SHP77 treated with DMSO at 0.1 percent for 48 hours (cell line): ENCODE measurements at places on chromosomes 4 and X.

GRCh38 chrX:70916754-70917153, 8.2 kb upstream of the TEX11 start:
- DNase-seq, result no peak

GRCh38 chr4:133003169-133003568, 145.9 kb upstream of the PCDH10 start:
- DNase-seq, result no peak

- DNase-seq, result no peak
Measured at GRCh38 chr4:62018537-62018936, 818.4 kb downstream of the ADGRL3 start.

DNA sequence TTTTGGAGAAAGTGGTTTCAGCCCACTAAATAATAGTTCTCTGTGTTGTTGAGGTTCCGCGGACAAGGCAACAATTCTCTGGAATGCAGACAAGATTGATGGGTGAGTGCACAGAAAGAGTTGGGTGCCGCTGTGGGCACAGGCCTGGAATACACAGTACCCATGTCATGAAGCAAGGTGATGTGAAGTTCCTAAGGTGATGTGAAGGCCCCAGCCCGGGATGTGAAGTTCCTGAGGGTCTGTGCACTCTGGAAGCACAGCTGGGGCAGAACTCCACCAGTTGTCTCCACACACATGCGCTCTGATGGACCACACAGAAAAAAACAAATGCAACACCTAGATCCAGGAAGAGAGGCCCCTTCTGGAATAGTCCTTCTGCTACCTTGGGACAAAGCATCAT, 86.6 kb upstream of the BMPR1B start:
- DNase-seq, result no peak

DNA sequence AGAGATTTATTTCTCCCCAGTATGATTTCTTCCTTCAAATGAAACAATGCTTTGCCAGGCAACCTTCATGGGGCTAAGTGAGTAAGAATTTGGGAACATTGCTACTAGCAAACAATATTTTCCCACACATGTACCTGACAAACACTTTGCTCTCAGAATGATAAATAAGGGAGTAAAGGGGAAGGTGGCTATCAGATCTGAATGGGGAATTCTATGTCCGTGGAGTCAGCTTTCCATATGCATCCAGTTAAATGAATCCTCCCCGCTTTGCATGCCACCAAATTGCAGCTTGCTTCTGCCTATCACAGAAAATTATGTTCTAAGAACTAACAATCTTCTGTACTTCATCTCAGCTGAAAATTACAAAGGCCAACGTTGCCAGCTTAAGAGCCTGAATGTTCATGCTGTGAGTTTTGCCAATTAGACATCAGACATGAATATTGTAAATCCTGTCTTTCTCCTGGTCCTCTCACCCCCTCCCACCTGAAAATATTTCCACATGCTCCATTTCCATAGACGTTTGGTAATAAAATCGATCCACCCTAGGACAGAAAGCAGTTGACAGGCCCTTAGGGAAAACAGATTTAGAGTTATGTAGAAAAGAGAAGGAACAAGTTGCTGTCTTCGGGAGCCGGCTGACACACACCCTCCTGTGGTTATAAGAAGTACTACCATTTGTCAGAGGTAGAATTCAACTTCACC, 6.3 kb downstream of the MEPE start:
- DNase-seq, result no peak

DNA sequence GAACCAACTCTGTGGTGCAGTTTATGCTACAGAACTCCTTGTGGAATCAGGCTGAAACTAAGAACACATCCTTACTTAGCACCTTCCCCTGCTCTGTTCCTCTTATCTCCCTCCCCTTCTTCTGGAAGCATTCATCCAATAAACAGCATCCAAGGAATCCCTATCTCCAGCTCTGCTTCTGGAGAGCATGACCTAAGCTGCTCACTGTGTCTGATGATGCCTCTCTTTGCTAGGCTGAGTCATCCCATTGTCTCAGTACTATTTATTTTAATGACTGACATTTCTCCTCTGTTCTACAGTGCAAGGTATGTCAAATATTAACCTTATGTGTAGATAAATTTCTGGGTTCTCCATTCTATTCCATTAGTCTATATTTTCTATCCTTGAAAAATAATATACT, 71.2 kb downstream of the BEND2 start:
- no peak for DNase-seq

- DNase-seq, result no peak
Measured at GRCh38 chrX:47936224-47936939, 67.4 kb downstream of the ZNF182 start.

- no peak for DNase-seq
Measured at GRCh38 chr4:63786171-63786570, 623.1 kb downstream of the TECRL start.

- no peak for DNase-seq
Measured at GRCh38 chr4:137700751-137701150, 168.5 kb upstream of the PCDH18 start.

DNA sequence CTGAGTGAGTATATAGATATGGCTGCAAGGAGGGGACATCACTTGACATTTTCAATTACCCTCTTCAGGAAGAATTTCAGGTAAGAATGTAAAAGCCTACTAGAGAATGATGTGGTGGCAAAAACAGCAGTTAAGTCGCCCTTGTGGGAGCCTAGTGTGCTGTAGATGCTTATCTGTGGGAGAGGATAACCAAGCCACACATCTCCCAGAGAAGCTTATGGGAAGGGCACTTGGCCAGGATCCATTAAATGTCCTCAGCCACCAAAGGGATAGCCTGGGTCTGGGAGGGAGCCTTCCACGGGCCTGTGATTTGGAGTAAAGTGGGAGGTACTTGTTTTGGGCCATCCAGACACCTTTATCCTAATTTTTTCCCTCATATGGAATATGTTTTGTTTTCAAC, 41.3 kb upstream of the BCLAF3 start:
- no peak for DNase-seq

- no peak for DNase-seq
Measured at GRCh38 chr4:168421671-168422070, 58.6 kb downstream of the DDX60L start.

GRCh38 chr4:7541414-7541810, 106.7 kb upstream of the PSAPL1 start:
- DNase-seq, result no peak

GRCh38 chr4:80082693-80083092, 9.7 kb upstream of the ANTXR2 start:
- DNase-seq, result no peak

DNA sequence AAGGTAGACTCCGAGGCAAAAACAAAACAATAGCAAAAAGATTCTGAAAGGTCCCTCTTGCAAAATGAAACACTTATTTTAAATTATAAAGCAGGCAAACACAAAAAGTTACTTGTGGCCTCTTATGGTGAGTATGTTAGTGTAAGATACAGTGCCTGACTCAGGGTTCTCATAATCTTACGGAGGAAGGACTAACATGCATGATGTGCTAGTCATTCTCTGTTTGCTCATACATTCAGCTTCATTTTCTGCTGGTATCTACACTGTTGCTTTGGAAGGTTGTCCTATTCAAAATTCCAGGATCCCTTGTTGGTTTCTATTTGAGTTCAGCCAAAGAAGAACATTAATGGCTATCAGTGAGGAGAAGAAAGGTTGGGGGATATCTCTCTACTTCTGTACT, 249.1 kb upstream of the FAM47A start:
- DNase-seq, result no peak

- DNase-seq, result no peak
Measured at GRCh38 chr4:158238575-158238974, 28.3 kb downstream of the TMEM144 start.

DNA sequence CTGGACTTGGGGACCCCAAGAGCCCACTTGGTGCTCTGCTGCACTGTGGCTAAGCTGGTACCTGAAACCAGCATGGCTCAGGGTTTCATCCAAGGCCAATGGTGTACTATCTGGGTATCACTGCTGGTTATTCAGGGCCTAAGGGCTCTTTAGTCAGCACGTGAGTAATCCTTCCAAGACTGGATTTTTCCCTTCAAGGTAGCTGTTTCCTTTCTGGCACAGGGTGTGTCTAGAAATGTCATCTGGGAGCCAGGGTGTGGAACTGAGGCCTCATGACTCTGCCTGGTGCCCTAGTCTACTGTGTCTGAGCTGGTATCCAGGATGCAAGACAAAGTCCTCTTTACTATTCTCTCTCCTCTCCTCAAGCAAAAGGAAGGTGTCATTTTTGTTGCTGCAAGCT, 99.0 kb upstream of the QRFPR start:
- no peak for DNase-seq

DNA sequence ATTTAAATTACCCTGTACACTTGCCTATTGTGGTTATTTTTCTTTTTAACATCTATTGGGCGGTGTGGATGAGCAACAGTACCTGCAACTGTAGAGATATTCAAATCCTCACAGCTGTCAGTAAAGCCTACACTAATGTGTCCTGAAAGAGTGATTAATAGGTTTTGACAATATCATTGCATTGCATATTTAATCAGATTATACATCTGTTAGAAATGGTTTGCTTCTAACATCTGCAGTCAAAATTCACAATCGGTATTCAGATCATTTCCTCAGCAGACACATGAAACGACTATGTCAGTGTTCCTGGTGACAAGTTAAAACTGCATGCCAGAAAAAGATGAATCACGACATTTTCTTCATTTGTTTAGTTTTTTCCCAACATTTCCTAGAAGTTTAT, 254.6 kb upstream of the EPHA5 start:
- DNase-seq, result no peak

DNA sequence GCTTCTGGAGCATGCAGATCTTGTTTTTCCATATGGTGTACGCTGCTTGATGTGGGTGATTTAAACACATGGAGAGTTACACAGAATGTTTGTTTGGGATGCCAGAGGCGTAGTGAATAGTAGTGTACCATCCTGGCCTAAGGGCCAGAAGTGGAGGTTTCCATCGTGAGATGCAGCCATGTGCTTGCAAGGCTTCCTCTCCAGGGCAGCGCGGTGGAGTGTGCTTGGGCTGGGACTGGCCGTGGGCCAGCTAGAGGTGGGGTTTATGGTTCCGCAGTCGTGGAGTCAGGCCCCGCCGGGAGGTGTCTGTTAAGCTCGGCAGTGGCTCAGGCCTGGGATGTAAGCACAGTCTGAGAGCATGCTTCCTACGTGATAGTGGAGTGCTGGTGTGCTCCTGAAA, 14.0 kb downstream of the STOX2 start:
- no peak for DNase-seq

GRCh38 chr4:161988946-161989345, 174.9 kb downstream of the FSTL5 start:
- DNase-seq, result no peak

DNA sequence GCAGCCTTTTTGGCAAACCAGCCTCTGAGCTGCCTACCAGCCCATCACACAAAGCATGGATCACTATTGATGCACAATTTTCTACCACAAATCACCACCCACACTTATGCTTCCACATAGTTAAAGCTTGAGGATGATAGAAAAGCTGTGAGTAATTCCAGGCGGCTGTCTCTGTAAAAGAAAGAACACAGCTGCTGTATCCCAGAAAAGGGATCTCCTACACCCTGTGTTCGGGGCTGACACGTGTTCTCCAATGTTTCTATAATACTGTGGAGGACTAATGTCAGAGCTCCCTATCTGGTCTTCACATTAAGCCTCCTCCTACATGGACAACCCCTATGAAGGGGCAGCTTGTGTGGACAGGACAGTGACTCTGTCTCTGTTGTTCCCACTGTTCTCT, 12.5 kb upstream of the BRS3 start:
- DNase-seq, result no peak

DNA sequence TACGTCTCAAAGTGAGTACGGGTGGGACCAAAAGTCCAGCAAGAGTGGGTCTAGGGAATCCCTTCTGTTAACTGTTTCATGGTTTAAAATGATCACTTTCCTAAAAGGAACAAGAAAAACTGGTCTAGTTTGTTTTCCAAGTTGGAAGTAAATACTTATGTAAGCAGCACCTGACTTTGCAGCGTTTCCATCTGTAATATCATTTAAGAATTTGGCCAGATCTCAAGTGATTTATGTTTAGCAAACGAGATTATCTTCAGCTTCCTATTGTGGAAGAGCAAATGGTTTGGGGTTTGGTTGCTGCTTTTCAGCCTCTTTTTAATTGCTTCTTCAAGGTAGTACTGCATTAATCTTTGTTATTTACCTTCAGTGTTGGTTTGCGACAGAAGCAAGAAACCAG, 50.4 kb downstream of the FHIP1A start:
- DNase-seq, result no peak

DNA sequence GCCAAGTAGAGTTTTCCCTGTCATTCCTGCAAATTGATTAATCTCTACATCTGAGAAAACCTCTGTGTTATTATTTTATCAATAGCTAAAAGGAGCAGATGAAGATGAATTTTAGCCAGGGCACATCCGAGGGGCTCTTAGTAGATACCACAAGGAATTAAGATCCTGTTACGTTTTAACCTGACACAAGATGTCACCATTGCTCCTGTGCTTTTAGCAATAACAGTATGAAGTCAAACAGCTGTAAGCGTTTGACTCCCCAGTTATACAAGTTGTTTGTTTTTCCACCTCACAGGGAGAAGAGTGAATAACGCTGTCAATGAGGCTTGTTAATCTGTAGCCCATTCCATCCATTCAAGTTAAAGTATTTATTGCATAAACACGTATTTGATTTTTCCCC, 76.0 kb upstream of the AP1S2 start:
- DNase-seq, result no peak

- no peak for DNase-seq
Measured at GRCh38 chrX:110194977-110195376, 122.9 kb downstream of the AMMECR1 start.

GRCh38 chr4:134345244-134345643, 143.7 kb upstream of the PABPC4L start:
- DNase-seq, result no peak

- no peak for DNase-seq
Measured at GRCh38 chr4:47814618-47815295, 23.1 kb downstream of the CORIN start.

DNA sequence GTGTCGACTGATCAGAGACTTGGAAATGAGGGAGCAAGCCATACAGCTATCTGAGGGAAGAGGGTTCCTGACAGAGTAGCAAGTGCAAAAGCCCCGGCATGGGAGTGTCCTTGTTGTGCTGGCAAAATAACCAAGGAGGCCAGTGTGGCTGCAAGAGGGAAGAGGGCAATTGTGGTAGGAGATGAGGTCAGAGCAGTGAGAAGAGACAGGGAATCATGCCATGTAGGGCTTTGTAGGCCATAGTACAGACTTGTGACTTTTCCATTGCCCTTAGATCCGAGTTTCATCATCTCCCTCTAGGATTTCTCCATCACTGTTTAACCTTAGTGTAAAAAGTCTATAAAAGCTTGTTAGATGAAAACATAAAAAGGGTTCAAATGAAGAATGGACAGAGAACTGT, 76.2 kb downstream of the DOCK11 start:
- no peak for DNase-seq

GRCh38 chrX:12814420-12814819, 23.2 kb downstream of the PRPS2 start:
- no peak for DNase-seq

GRCh38 chr4:148901075-148901705, 459.0 kb upstream of the NR3C2 start:
- no peak for DNase-seq

GRCh38 chrX:72027024-72027913, 104.4 kb downstream of the RTL5 start:
- DNase-seq, result no peak

DNA sequence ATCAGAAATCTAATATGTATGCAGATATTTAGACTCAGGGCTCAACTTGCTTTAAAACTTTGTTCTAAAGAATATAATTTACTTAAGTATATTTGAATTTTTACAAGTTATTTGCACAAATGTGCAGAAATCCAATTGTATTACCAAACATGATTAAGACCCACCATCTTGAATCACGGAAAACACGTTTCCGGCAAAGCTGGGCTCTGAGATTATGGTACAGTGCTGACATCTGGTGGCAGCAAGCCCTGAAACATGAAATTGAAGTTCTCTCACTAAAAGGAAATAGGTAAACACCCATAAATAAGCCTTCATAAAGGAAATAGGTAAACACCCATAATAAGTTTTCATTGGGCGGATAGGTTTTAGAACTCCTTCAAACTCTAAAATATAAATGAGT, 98.3 kb upstream of the MAOA start:
- DNase-seq, result peak; percentile 11
